Heart left ventricle (tissue), 16 donors: ENCODE measurements at places on chromosomes 2 and 18. TPM values are rescaled to one million over a fixed set of nuclear protein-coding genes. Genes with fewer than 3 reads are reported as not detected.

FER1L5 gene
- total RNA-seq: not detected

PTPN2 gene
- 14.9 TPM for total RNA-seq

- no peak overlapping the region for H3K27ac ChIP-seq
- no peaks in the 10 kb centered on the region for H3K36me3 ChIP-seq
- no peaks in the 10 kb centered on the region for H3K4me1 ChIP-seq
- DNase-seq: no peak
- peaks cover 17% of the 10 kb centered on the region for H3K27me3 ChIP-seq
Observed at GRCh38 chr2:112181571-112182290, 43.5 kb downstream of the FBLN7 start.

GRCh38 chr2:67626656-67627055 is 229.5 kb downstream of the ETAA1 start:
- H3K4me3 ChIP-seq: no peak overlapping the region
- H3K36me3 ChIP-seq: no peaks in the 10 kb centered on the region
- no peak overlapping the region for H3K27ac ChIP-seq
- no peaks in the 10 kb centered on the region for H3K4me1 ChIP-seq
- DNase-seq: no peak

SULT1C2 gene
- 1.1 TPM for total RNA-seq

ASB18 gene
- 19.3 TPM for total RNA-seq

GRCh38 chr2:102435741-102436140 is 12.8 kb downstream of the IL18RAP start:
- H3K27ac ChIP-seq: no peak overlapping the region
- H3K36me3 ChIP-seq: no peaks in the 10 kb centered on the region
- H3K27me3 ChIP-seq: peaks cover 3% of the 10 kb centered on the region
- H3K4me1 ChIP-seq: peaks cover 27% of the 10 kb centered on the region

DNA sequence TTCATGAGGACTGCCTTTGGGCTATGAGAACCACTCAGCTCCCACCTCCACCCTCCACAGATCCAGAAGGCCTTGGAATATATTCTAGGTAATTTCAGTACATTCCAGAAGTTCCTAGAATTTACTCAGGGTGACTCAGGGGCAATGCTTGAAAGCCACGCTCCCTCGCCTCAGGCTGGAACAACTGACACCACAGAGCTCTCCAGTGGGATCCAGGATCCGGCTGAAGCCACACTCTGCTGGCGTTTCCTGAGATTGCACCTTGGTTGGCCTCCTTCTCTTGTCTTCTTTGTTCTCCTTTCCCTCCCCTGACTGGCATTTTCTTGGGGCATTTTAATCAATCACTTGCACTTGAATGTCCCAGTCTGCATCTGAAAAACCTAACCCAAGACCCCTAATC is 92.6 kb upstream of the KCNE4 start:
- DNase-seq: no peak
- no peaks in the 10 kb centered on the region for H3K27me3 ChIP-seq
- H3K4me1 ChIP-seq: no peaks in the 10 kb centered on the region
- no peak overlapping the region for H3K4me3 ChIP-seq

GRCh38 chr2:130374587-130375290 is 18.9 kb downstream of the PTPN18 start:
- H3K4me3 ChIP-seq: no peak overlapping the region
- no peaks in the 10 kb centered on the region for H3K4me1 ChIP-seq
- no peaks in the 10 kb centered on the region for H3K36me3 ChIP-seq
- no peaks in the 10 kb centered on the region for H3K27me3 ChIP-seq
- DNase-seq: no peak
- no peak overlapping the region for H3K27ac ChIP-seq

CKAP2L gene
- total RNA-seq: 0.19 TPM

GRCh38 chr2:195559431-195559914 is 97.6 kb upstream of the SLC39A10 start:
- no peaks in the 10 kb centered on the region for H3K36me3 ChIP-seq
- no peaks in the 10 kb centered on the region for H3K27me3 ChIP-seq
- no peaks in the 10 kb centered on the region for H3K4me1 ChIP-seq
- peak; percentile 36 for DNase-seq

- no peak for DNase-seq
- no peaks in the 10 kb centered on the region for H3K27me3 ChIP-seq
- no peak overlapping the region for H3K4me3 ChIP-seq
Observed at GRCh38 chr18:61679836-61680235, 213.0 kb downstream of the RNF152 start.

UGT1A5 gene
- total RNA-seq: not detected

GRCh38 chr2:195534971-195535370 is 122.1 kb upstream of the SLC39A10 start:
- H3K36me3 ChIP-seq: no peaks in the 10 kb centered on the region
- H3K4me3 ChIP-seq: no peak overlapping the region
- no peak for DNase-seq
- H3K27me3 ChIP-seq: no peaks in the 10 kb centered on the region
- no peak overlapping the region for H3K27ac ChIP-seq
- peaks cover 72% of the 10 kb centered on the region for H3K4me1 ChIP-seq

DNA sequence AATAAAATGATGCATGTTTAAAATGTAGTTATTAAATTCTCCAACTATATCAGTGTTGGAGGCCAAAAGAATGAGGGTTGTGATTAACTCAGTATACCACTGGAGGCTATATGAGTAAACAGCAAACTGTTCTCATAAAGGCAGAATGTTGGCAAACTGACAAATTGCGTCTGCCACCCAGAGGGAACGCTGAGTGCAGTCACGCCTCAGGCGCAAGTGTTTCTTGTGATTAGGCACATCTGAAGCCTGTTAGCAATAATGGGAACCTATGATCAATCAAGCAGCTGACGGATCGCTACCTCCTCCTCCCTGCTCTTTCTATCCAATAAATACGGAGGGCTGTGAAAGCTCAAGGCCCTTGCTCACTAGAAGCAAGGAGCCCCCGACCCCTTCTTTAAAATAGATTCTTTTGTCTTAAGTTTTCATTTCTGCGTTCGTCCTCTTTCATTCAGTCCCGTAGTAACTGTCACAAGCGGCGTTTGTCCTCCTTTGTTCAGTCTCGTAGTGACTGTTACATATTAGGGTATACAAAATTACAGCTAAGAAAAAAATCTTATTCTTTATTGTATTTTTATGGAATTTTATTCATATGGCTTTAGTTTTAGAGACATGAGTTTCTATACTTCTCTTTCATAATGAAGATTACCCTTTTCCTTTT is 16.3 kb upstream of the RMND5A start:
- H3K4me1 ChIP-seq: no peaks in the 10 kb centered on the region
- no peaks in the 10 kb centered on the region for H3K36me3 ChIP-seq
- H3K27ac ChIP-seq: peak overlapping the region; percentile 72
- no peak overlapping the region for H3K4me3 ChIP-seq
- no peak for DNase-seq

GRCh38 chr2:160051371-160051800 is 11.0 kb downstream of the PLA2R1 start:
- DNase-seq: no peak
- no peak overlapping the region for H3K4me3 ChIP-seq
- no peaks in the 10 kb centered on the region for H3K27me3 ChIP-seq
- H3K36me3 ChIP-seq: no peaks in the 10 kb centered on the region

REEP1 gene
- 24.8 TPM for total RNA-seq

DNA sequence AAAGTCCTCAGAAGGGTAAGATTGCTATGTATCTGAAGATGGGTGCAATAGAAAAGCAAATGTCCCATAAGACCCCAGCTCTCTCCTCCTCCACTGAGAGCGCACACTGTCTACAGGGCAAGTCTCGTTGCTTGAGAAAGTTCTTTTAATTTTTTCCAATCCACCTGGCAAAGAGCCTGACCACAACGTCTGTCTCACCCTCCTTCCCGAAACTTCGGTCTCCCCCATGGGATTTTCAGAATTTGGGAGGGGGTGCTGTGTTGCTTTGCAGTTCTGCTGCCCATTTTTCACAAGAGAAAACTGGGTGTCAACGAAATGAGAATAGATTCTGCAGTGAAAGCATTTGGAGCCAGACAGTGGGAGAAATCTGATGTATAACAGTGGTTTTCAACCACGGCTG is 40.4 kb downstream of the SERTAD2 start:
- H3K36me3 ChIP-seq: no peaks in the 10 kb centered on the region
- H3K4me1 ChIP-seq: peaks cover 11% of the 10 kb centered on the region
- no peaks in the 10 kb centered on the region for H3K27me3 ChIP-seq
- H3K27ac ChIP-seq: no peak overlapping the region

- no peaks in the 10 kb centered on the region for H3K36me3 ChIP-seq
- no peak for DNase-seq
- no peaks in the 10 kb centered on the region for H3K4me1 ChIP-seq
- no peak overlapping the region for H3K27ac ChIP-seq
- H3K27me3 ChIP-seq: peaks cover 69% of the 10 kb centered on the region
Observed at GRCh38 chr2:5690718-5691220, 1.4 kb upstream of the SOX11 start.

DNA sequence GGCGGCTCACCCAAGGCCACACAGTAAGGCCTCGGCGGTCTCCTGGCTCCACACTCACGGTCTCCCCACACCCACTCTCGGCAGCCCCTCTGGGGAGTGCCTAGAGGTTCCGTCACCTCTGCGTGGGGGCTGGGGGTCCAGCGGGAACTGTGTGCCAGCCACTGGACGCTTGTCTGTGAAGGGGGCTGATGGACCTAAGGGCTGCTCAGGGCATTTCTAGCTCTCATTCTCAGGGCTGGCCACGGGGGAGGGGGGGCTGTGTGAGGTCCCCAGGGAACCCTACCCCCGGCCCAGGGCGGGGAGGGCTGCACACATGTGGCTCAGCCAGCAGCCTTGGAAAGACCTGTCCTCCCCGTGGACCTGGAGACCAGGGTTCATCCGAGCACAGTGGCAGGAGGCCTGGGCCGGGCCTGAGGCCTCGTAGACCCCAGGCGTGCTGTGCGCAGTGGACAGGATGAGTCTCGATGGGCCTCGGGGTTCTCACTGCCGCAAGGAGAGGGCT is 27.1 kb upstream of the ODC1 start:
- H3K4me3 ChIP-seq: no peak overlapping the region
- no peaks in the 10 kb centered on the region for H3K36me3 ChIP-seq
- H3K4me1 ChIP-seq: no peaks in the 10 kb centered on the region
- H3K27me3 ChIP-seq: no peaks in the 10 kb centered on the region

GRCh38 chr2:3322311-3322970 is 55.2 kb downstream of the EIPR1 start:
- no peak overlapping the region for H3K4me3 ChIP-seq
- H3K4me1 ChIP-seq: no peaks in the 10 kb centered on the region
- no peaks in the 10 kb centered on the region for H3K27me3 ChIP-seq
- H3K27ac ChIP-seq: no peak overlapping the region
- H3K36me3 ChIP-seq: no peaks in the 10 kb centered on the region
- no peak for DNase-seq

GRCh38 chr2:56315376-56315775 is 131.6 kb downstream of the CCDC85A start:
- no peaks in the 10 kb centered on the region for H3K36me3 ChIP-seq
- peak overlapping the region; percentile 24 for H3K27ac ChIP-seq
- H3K4me3 ChIP-seq: no peak overlapping the region
- no peaks in the 10 kb centered on the region for H3K27me3 ChIP-seq
- H3K4me1 ChIP-seq: no peaks in the 10 kb centered on the region

- DNase-seq: no peak
- no peak overlapping the region for H3K4me3 ChIP-seq
- no peaks in the 10 kb centered on the region for H3K4me1 ChIP-seq
- no peaks in the 10 kb centered on the region for H3K27me3 ChIP-seq
- H3K36me3 ChIP-seq: no peaks in the 10 kb centered on the region
Observed at GRCh38 chr2:109649736-109650695, 35.9 kb downstream of the SOWAHC start.

DNA sequence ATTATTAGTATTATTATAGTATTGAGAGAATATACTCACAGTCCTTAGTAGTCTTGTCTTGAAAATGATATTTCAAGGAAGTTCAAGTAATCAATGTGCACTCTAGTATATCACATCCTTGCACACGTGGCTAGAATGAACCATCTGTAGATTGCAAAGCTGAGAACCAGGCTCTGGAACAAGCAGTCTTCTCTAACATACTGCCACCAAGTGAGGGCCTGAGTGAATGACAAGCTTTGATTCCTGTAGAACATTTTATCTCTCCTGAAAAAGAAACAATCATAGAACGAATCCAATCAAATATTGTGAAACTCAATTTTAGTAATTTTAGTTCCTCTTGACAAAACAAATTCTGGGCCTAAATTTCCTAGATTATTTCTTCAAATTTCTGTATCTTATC is 55.3 kb upstream of the SULT1C3 start:
- no peak for DNase-seq
- no peaks in the 10 kb centered on the region for H3K4me1 ChIP-seq
- H3K27ac ChIP-seq: no peak overlapping the region
- no peaks in the 10 kb centered on the region for H3K36me3 ChIP-seq

GRCh38 chr2:29847886-29848285 is 73.5 kb downstream of the ALK start:
- H3K27ac ChIP-seq: no peak overlapping the region
- no peaks in the 10 kb centered on the region for H3K4me1 ChIP-seq
- no peak overlapping the region for H3K4me3 ChIP-seq

PLA2R1 gene
- total RNA-seq: 3.2 TPM

GRCh38 chr2:188291617-188292347 is at the start of gene GULP1:
TSS of gene GULP1 (plus strand) at chr2:188291874. CDS start at chr2:188477703, 185,829 bp downstream.
- peak within 1 kb of the TSS; percentile 71 for H3K27ac ChIP-seq
- H3K4me3 ChIP-seq: peak within 1 kb of the TSS; percentile 82
- H3K36me3 ChIP-seq: no peaks in the 10 kb centered on the region
- peak; percentile 68 for DNase-seq
- no peaks in the 10 kb centered on the region for H3K27me3 ChIP-seq

TUBA4B gene
- not detected for total RNA-seq

GRCh38 chr2:39394516-39394961 is 42.5 kb downstream of the MAP4K3 start:
- no peaks in the 10 kb centered on the region for H3K36me3 ChIP-seq
- peaks cover 30% of the 10 kb centered on the region for H3K4me1 ChIP-seq
- H3K27ac ChIP-seq: peak overlapping the region; percentile 54
- H3K4me3 ChIP-seq: no peak overlapping the region

- no peak for DNase-seq
- H3K36me3 ChIP-seq: no peaks in the 10 kb centered on the region
- no peaks in the 10 kb centered on the region for H3K27me3 ChIP-seq
- no peaks in the 10 kb centered on the region for H3K4me1 ChIP-seq
- no peak overlapping the region for H3K4me3 ChIP-seq
Observed at GRCh38 chr2:191064590-191064989, 50.6 kb upstream of the STAT1 start.

SETBP1 gene
- 10.6 TPM for total RNA-seq

DTNA gene
- 164 TPM for total RNA-seq

GRCh38 chr2:177193240-177193639 is 19.4 kb upstream of the HNRNPA3 start:
- no peak for DNase-seq
- H3K4me1 ChIP-seq: no peaks in the 10 kb centered on the region
- no peak overlapping the region for H3K4me3 ChIP-seq
- no peaks in the 10 kb centered on the region for H3K27me3 ChIP-seq
- H3K36me3 ChIP-seq: no peaks in the 10 kb centered on the region
- H3K27ac ChIP-seq: no peak overlapping the region

SERPINB5 gene
- total RNA-seq: not detected
